ENCODE measurements at places on chromosomes 6 and 20.

DNA sequence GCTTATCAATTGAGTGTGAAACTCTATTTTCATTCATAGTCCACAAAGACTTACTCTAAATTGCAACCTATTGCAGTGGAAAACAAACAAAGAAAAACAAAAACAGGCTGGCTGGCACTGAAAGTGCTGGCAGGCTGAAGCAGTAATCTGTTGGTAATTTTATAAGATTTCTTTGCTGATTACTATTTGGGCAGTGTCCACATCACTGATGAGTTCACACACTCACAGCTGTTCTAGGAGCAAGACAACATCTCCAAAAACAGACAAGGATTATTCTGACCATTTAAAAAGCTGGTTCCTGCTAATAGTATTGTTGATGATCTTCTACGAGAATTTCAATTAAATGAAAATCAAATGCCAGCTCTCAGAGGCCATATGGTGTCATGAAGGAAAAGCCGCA lies 26.9 kb downstream of the MARCKS start:
- DNase-seq = no peak

DNA sequence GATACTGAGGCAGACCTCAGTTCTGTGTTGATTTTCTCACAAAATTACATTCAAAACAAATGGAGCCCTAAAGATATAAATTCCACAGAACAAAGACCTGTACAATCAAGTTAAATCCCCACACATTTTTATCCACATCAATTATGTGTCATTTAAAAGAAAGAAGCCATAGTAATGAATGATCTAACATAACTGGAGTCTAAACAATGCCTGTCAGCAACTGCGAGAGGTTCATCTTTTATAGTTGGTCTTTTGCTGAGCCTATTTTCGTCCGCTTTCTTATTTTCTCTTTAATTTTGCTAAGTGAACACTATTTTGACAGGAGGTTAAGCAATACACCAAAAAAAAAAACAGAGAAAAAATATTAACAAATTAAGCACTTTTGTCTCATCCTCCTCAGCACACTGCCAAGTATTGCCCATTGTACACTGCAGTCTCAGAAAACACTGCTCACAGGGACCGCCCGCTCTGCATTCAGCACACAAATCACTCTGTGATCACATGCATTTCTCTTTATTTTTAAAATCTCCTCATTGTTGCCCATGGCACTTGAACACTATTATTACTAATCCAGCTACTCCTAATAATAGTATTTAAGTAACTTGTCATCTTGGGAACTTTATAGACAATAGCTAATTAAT lies 140.8 kb downstream of the BTBD9 start:
- no peak for DNase-seq

GRCh38 chr20:56460459-56460858 lies 8.0 kb upstream of the RTF2 start:
- no peak for DNase-seq

DNA sequence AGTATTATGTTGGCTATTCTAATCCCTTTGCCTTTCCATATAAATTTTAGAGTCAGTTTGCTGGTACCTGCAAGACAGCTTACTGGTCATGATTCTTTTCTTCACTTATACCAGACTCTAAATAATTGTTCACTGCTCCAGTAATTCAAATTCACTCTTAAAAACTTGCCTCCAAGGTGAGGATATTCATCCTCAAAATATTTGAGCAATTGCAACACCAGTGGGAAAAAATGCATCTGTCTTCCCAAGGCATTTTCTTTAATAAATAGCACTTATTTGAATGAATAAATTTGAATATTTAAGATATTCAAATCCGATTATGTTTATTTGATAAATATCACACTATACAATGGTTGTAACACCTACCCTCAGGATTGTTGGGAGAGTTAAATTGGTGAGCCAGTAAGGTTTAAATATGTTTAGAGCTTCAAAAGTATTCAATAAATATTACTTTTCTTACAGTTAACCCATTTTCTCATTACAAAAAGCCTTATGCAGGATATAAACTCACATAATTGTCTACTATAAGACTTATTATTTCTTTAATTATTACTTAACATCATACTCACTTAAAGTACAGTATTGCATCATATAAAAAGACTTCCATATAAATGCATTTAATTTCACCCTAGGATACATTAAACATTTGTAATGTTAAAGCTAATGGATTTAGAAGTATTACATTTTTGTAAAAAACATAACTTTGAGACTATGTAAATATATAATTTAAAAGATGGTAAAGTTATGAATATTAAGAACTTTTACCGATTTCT lies 285.6 kb downstream of the SAMD5 start:
- no peak for DNase-seq

GRCh38 chr6:24358219-24358821 lies 461 bp upstream of the DCDC2 start:
- no peak for DNase-seq

- no peak for DNase-seq
Observed at GRCh38 chr6:68994521-68994920, 359.4 kb downstream of the ADGRB3 start.

DNA sequence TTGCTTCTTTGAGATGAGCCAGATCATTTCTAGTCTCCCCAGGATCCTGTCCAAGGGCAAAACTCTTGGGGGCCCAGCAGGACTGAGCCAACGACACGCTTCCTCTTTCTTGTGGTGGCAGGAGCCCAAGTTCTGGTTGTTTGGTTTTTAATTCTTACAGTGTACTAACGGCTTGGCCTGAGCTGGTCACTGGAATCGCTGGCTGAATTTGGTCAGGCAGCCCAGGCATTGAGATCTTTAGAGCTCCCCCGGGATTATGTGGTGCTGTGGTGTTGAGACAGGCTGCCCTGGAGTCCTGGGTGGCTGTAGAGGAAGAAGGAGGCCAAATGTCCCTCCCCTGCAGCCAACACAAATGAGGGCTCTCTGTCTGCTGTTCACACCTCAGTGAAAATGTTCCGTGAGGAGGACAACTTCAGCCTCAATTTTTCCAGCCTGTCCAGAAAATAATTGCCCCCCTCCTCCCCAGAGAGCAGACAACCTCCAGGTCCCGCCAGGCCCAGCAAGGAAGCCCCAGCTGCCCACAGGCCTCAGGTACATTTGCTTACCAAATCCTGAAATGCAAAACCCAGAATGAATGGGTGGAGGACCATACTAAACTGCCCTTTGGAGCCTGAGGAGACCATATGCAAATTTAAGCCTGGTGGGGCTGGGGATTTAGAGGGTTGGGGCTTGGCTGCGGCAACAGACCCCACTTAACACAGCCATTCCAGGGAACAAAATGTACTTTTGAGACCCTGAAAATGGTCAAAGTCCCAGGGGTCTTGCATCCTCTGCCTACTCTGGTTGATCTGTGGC lies 23.6 kb downstream of the BNIP5 start:
- DNase-seq = no peak

- no peak for DNase-seq
Observed at GRCh38 chr20:13563854-13564253, 74.9 kb downstream of the TASP1 start.
